CD4-positive, alpha-beta T cell treated with Interleukin-10 for 1 hour (primary cell): ENCODE measurements at places on chromosomes 4 and X.

GRCh38 chrX:79573760-79574159, 206.6 kb upstream of the ITM2A start:
- no peak for DNase-seq

DNA sequence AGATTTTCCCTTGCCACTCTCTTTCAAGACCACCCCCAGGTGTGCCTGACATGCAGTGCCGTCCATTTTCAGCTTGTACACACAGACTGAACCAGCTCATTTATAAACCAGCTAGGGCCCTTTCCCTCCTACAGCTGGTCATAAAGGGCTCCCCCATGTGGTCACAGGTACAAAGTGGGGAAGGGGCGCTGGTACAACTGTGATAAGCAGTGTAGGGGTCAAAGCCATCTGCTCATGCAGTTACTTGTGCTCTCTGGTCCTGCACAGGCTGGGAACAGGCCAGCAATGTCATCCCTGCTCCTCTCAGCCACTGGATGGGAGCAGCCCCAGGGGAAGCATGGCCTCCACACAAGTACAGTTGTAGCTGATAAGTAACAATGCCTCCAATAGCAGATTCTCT, 20.6 kb downstream of the GABRQ start:
- no peak for DNase-seq

- no peak for DNase-seq
Observed at GRCh38 chr4:110460074-110460746, 15.7 kb upstream of the ENPEP start.

GRCh38 chr4:143085659-143086058, 99.1 kb upstream of the USP38 start:
- no peak for DNase-seq

DNA sequence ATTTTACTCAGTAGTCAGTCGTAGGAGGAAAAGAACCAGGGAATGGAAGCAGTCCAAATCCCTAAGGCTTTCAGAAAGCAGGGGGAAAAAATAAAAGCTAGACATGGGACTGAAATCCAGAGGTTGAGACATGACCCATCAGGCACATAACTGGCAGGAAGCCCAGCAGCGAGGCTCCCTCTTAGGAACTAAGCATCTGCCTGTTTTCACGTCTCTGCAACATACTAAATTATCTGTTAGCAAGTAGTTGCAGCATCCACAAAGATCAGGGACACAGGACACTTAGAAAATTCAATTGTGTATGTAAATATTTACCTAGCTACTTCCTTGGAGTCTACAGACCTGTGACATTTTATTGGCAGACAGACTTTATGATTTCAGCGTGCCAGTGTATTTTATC, 118.0 kb upstream of the EDNRA start:
- no peak for DNase-seq

DNA sequence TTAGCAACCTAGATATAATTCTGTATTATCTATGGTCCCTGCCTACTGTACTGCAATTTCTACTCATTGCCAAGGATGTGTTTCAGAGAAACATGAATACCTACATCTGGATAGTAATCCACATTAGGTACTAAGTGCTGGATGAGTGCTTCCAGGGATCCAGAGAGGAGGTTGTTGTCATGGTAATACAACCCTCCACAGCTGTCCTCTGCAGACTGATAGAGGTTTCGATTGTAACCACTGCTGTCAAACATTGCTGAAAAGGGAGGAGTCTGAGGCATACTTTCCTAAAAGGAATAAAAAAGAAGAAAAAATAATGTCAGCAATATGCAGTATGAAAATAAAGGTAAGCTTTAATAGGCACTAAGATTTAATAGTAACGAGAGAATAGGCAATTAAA, 12.5 kb downstream of the RASGEF1B start:
- DNase-seq, result no peak

DNA sequence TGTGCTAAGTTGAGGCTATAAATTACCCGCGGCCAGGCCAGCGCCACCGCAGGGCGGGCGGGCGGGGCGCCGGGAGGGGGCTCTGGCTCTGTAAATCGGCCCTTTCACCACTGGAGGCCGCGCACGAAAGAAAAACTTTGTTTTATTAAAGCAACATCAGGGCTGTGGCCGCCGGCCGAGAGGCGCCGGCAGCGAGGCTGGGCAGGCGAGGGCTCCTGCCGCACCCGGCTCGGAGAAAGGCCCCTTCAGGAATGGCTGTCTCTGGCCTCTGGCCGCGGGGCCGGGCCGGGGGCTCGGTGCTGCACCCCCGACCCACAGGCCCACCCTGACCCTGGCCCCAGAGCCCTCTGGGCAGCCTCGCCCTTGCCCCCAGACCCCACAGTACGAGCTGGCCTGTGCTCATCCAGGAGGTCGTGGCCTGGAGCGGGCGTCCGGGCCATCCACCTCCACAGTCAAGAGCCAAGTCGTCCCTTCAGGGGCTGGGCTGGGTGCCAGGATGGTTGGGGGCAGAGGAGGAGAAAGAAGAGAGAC, 29.5 kb upstream of the FGFR3 start:
- DNase-seq, result no peak

GRCh38 chrX:45309096-45309495, 108.4 kb upstream of the DIPK2B start:
- no peak for DNase-seq

GRCh38 chr4:108155373-108155772, 13.4 kb downstream of the LEF1 start:
- DNase-seq, result peak; percentile 28

GRCh38 chr4:169412046-169412445, 141.3 kb upstream of the SH3RF1 start:
- no peak for DNase-seq

DNA sequence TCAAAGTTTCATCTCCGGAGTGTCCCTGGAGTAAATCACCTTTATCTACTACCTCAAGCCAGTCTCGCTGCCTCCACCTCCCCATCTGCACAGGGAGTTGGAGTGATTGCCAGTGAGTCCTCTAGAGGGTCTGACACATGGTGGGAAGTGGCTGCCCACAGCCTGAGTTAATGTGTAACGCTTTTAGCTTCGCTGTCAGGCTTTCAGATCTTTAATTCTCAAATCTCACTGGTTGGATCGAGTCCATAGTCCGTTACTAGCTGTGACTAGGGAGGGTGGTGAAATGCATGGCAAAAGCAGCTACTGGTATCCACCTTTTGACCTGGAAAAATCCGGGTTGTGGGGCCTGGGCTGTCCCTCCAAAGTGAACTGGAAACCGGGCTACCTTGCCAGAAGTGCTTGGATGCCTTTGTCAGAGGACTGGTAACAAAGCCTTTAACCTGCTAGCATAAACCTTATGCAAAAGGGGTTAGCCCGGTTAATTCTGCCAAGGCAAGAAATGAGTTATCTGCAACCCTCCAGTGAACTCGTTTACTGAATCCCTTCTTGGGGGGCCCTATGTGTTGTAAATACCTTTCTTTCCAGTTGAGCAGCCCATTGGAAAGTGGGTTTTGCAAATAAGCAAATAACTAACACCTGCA, 5.1 kb upstream of the WDR1 start:
- no peak for DNase-seq

DNA sequence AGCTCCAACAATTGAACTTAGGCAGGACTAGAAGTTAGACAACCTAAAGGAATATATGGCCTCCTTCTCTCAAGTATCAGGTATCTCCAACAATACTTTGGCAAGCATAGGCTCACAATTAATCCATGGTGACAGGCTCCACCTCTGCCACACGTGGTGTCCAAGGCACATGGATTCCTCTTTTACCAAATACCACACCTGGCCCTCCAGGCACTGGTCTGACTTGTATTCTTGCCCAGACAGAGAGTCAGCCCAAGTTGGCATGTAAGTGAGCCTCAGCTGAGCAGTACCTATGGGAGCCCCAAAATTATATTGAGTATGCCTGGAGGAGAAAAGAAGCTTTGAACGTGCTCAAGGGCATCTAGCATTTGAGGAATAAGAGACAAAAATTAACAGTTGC, 19.6 kb downstream of the SRPX2 start:
- no peak for DNase-seq

- no peak for DNase-seq
Observed at GRCh38 chr4:168440442-168441264, 39.6 kb downstream of the DDX60L start.

DNA sequence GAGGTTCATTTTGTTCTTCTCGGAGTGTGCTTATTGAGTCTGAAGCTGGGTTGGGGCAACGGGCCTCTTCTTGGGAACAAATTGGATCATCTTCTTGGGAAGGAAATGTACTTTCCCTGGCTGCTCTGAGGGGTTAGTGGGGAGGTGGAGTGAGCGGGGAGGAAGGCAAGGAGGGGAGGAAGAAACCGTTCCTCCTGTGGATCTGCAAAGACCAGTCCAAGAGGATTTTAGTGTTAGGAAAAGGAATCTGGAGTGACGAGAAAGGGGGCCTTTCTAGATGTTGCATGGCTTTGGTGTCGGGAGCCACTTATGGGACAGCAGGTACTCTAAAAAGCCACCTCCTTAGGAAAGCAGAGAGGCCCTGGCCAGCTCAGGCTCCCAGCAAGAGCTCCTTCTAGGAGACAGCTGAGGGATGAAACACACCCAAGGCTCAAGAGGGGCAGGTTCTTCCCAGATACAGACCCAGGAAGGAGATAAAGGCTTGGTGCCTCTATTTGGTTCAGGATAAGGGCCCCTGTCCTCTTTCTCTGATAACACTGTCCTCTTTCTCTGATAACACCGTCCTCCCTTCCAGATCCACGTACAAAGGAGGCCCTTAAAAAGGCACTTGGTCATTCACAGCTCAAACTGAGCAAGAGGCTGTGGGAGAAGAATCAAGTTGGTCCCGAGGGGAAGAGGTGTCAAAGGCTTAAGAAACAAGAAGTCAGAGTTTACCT, 451 bp downstream of the SOD3 start:
- no peak for DNase-seq

DNA sequence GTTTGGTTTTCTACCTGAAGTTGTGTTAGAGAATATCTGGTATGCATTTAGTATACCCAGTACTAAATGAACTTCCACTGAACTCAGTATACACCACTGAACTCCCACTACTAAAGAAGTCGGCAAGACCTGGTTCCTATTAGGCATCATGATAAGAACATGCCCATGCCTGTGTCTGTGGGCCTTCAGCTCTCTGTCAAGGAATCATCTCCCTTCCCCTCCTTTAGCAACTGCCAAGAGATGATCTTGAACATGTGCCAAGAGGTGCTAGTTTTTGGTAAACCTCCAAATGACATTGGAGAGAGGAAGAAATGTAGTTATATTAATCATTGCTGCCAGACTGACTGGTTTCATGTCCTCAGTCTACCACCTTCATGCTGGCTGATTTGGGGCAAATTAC, 113.2 kb downstream of the ATP10D start:
- DNase-seq, result no peak

GRCh38 chr4:71453531-71453930, 114.7 kb downstream of the SLC4A4 start:
- no peak for DNase-seq

GRCh38 chrX:96449896-96450295, 234.7 kb upstream of the DIAPH2 start:
- no peak for DNase-seq
